A172 (cell line): ENCODE measurements at places on chromosomes 2 and 18. TPM values are rescaled to one million over a fixed set of nuclear protein-coding genes. Genes with fewer than 3 reads are reported as not detected.

Gene DYNAP
- not detected in 2 replicates for total RNA-seq

Gene CNGA3
- total RNA-seq: not detected in 2 replicates

Gene MYOM1
- not detected in 2 replicates for total RNA-seq

Gene STK25
- 201 and 202 TPM in 2 replicates for total RNA-seq

Gene PLEK
- total RNA-seq: not detected in 2 replicates

Gene APOB
- total RNA-seq: not detected in 2 replicates

Gene COLEC12
- 0.02 TPM in 1 of 2 replicates, not detected in the other for total RNA-seq

Gene RTP5
- not detected in 2 replicates for total RNA-seq

Gene ESPNL
- 0.29 TPM in 1 of 2 replicates, not detected in the other for total RNA-seq

Gene CHRNG
- total RNA-seq: not detected in 2 replicates

Gene TLK1
- 17.4 and 19.7 TPM in 2 replicates for total RNA-seq

Gene SIX3
- total RNA-seq: not detected in 2 replicates

Gene RAB6C
- total RNA-seq: not detected in 2 replicates

Gene SCG2
- 1.7 and 2.2 TPM in 2 replicates for total RNA-seq

Gene INO80B
- total RNA-seq: 5.9 and 7.9 TPM in 2 replicates

Gene CRYGD
- not detected in 2 replicates for total RNA-seq

Gene WDR7
- 4.0 and 7.3 TPM in 2 replicates for total RNA-seq

Gene DSG1
- total RNA-seq: not detected in 2 replicates

Gene TWIST2
- 32.3 and 38.8 TPM in 2 replicates for total RNA-seq

Gene GRB14
- 0.10 and 0.17 TPM in 2 replicates for total RNA-seq

Gene ACTR1B
- 63.5 and 63.7 TPM in 2 replicates for total RNA-seq

Gene TOGARAM2
- total RNA-seq: 0.69 and 1.9 TPM in 2 replicates

Gene KIF5C
- 14.6 and 22.9 TPM in 2 replicates for total RNA-seq

Gene DNAH7
- total RNA-seq: 0.40 and 0.55 TPM in 2 replicates

Gene NABP1
- total RNA-seq: 44.6 and 53.0 TPM in 2 replicates

Gene NEU2
- not detected in 2 replicates for total RNA-seq

Gene FRZB
- total RNA-seq: 0.31 and 0.74 TPM in 2 replicates

Gene LYPD6
- 22.7 and 40.4 TPM in 2 replicates for total RNA-seq

Gene CROCC2
- total RNA-seq: 0.02 TPM in 1 of 2 replicates, not detected in the other

Gene NMUR1
- not detected in 2 replicates for total RNA-seq

Gene EN1
- total RNA-seq: 1.0 and 2.0 TPM in 2 replicates

Gene APCDD1
- total RNA-seq: not detected in 2 replicates

Gene BIRC6
- 57.7 and 58.7 TPM in 2 replicates for total RNA-seq

Gene G6PC2
- total RNA-seq: not detected in 2 replicates

Gene ALPG
- 0.12 TPM in 1 of 2 replicates, not detected in the other for total RNA-seq

Gene ZNF521
- not detected in 2 replicates for total RNA-seq

Gene ZNF804A
- 2.8 and 3.6 TPM in 2 replicates for total RNA-seq

Gene OSR1
- total RNA-seq: 6.3 and 8.1 TPM in 2 replicates

Gene FSIP2
- 0.03 TPM in 1 of 2 replicates, not detected in the other for total RNA-seq

Gene TCF23
- total RNA-seq: not detected in 2 replicates

Gene ELMOD3
- 14.8 and 14.9 TPM in 2 replicates for total RNA-seq

Gene FAM124B
- not detected in 2 replicates for total RNA-seq

Gene TXNDC2
- total RNA-seq: 0.05 and 0.26 TPM in 2 replicates

Gene SCN2A
- 0.17 and 0.19 TPM in 2 replicates for total RNA-seq
